NCI-H1048 (cell line): ENCODE measurements at places on chromosomes 11 and 22.

- no peak for DNase-seq
Observed at GRCh38 chr11:14644226-14645014, 816 bp downstream of the PDE3B start.

- DNase-seq, result no peak
Observed at GRCh38 chr11:99601179-99601578, 580.4 kb downstream of the CNTN5 start.

DNA sequence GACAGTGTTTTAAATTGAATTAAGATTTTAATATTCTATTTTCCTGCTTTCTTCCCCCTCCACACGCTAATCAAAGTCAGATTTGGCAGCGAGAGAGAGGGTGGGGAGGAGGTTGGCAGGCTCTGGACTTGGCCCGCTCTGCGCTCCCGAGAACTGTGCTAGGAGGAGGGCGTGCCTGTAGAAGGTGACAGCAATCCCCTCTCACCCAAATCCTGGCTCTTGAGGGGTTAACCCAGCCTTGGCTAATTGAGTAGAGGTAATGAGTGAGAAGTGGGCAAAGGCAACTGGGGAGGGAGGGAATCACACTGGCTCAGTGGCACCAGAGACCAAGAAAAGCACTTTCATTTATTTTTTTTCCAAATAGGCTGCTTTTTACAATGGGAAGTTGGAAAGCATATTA lies 42.2 kb downstream of the BUD13 start:
- no peak for DNase-seq

DNA sequence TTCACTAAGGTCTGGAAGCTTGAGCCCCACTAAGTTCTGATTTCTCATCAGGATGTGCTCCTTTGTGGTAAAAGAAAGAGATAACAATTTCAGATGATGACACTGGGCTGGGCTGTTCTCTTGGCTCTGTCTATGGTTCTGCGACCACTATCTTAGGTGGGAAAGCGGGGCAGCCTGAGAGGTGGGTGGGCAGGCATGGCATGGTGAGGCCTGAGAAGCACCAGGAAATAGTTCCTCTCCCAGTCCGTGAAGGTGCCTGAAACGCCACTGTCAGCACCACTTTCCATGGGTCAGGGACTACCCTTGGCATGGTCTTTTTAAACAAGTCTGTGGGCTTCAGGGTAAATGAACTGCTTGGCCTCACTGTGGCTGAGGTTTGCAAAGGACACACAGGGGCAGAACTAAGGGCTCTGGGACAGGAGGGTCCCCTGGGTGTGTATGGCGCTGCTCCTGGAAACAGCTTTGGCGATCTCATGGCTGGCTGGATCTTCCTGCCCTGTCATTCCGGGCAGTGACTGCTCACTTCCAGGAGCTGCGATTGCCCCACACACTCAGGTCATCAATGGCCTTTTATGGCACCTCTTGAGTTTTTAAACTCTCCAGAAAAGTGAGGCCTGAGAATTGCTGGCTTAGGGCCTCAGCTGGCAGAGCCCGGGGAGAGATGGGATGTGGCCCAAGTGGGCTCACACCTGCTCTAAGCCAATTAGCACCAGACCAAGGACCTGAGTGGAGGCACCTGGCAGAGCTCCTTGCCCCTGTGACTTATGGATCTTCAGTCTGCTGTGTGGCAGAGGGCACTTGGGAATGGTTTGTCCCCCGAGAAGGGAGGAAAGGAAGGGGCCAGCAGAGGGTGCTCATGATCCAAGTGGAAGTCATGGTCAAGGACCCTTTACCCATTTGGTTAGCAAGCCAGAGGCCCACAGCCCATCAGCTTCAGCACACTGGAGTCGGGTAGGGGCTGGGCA lies 55.6 kb upstream of the LYVE1 start:
- no peak for DNase-seq

- no peak for DNase-seq
Observed at GRCh38 chr22:22109693-22110466, 127.3 kb upstream of the TOP3B start.

DNA sequence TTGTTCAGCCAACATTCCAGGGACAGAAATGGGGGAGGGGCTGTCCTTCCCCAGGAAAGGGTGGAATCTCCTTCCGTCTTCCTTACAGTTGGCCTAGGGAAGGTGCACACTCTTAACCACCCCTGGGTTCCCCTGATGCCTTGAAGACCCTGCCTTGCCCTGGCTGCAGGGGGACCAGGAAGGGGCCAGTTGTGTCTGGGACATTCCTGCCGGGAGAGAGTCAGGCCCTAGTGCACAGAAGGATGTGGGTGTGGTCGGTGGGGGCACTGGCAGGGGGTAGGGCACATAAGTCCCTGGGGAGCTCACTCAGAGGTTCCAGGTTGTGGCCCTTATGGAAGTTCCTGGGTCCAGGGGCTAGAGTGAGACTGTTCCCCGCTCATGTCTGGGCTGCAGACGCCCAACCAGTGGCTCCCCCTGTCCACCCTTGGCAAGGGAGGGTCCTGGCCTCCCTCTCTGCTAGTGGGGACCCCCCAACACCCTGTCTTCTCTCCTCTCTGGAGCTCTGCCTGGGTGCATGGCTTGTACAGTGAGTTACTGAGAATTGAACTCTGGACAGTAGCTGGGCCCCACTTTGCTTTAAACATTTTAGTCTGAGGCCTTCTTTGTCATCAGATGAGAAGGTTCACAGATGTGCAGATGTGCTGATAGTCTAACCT lies 2.0 kb upstream of the APOBEC3A start:
- no peak for DNase-seq

DNA sequence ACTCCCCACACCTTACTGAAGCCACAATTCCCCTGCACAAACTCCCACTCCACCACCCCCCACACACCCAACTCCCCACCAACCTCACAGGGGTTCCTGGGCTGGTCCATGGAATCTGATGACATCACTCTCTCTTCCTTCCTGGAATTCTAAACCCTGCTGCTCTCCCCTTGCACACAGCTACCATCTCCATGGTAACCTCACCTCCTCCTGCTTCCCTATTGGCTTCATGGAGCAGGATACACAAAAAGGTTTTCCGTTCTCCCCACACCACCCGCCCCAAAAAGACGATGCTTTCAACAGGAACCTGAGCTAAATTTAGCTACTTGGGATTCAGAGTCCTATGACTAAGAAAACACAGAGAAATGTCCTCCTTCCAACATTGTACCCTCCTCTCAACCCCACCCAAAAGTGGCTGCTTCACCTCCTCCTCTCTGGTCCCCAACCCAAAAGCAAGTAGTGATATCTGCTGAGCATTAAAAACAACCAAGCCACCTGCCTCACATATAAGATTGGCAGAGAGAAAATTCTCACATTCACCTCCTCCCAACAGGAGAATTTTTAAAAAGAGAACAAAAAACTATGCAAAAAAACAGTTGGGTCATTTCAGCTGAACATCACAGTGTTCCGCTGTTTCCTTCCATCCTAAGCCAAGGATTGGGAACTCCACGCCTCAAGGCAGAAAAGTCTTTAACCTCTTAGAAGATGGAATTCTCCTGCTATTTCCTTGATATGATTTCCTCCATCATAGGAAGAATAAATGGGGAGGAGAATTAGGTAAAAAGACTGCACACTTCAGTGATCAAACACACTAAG lies 66.9 kb downstream of the RBFOX2 start:
- DNase-seq, result no peak

- DNase-seq, result no peak
Observed at GRCh38 chr11:2392241-2392959, 8.2 kb upstream of the TSSC4 start.

- DNase-seq, result no peak
Observed at GRCh38 chr11:34354782-34355181, 3.0 kb downstream of the ABTB2 start.

DNA sequence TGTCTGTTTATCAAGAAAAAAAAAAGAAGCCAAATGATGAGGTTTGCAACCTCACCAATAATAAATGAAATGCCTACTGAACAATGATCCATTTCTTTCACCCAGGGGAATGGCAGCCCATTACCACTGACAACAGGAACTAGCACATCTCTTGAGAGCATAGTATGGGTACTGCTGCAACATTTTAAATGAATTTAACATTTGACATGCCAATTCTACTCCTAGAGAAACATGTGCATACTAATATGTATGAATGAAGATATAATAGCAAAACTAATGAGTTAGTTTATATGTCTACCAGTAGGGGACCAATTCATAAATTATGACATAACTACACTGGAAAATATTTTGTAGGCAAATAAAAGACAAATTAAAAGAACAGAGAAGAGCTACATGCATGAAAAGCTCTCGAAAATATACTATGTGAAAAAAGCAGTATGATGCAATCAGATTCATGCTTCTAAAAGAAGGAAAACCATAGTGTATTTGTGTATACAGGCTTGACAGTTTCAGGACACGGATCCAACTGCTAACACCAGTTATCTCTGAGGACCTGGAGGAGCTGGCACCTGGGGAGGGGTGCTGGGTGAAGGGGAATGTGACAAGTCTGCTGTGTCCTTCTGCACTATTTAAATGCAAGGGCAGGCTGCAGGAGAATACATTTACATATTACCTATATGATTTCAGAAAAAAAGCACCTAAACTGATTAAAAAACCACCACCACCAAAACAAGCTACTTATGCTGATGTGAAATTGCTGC lies 6.9 kb downstream of the SMCO4 start:
- no peak for DNase-seq

DNA sequence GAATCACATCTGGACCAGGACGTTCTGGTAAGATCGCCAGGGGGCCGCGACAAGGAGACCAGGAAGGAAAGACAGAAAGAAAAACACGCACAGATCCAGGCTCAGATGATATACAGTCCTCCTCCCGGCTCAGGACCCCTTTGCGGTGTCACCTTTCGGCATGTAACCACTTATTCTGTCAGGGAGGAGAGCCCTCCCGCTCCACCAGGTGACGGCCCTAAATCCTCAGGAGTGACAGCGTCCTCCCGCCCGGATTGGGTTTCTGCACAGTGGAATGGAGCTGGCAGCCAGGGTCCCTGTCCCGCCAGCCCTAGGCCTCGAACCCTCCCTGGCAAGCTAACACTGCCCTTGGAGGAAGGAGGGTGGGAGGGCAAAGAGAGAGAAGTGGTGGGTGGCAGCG lies 24.3 kb upstream of the KCNQ1OT1 start:
- no peak for DNase-seq

GRCh38 chr22:25656724-25657123 lies 85.3 kb upstream of the MYO18B start:
- DNase-seq, result no peak

DNA sequence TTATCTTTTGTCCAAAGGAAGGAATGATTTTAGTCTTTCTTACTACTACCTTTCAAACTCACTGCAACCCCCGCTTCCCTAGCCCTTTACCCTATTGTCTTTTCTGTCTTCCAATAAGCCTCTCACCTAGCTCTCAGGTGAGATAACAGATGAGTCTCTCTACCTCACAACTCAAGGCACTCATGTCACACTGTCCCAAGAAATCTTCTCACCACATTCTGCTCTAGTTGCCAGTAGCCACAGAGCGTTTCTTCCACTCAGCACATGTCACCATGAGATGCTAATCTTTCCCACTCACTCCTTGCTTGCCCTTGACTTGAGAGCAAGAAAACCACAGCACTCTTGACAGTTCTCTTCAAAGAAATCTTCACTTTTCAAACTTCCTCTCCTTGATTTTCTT lies 32.7 kb upstream of the TMEM41B start:
- no peak for DNase-seq

GRCh38 chr11:111792314-111792713 lies 26.1 kb upstream of the PPP2R1B start:
- no peak for DNase-seq

DNA sequence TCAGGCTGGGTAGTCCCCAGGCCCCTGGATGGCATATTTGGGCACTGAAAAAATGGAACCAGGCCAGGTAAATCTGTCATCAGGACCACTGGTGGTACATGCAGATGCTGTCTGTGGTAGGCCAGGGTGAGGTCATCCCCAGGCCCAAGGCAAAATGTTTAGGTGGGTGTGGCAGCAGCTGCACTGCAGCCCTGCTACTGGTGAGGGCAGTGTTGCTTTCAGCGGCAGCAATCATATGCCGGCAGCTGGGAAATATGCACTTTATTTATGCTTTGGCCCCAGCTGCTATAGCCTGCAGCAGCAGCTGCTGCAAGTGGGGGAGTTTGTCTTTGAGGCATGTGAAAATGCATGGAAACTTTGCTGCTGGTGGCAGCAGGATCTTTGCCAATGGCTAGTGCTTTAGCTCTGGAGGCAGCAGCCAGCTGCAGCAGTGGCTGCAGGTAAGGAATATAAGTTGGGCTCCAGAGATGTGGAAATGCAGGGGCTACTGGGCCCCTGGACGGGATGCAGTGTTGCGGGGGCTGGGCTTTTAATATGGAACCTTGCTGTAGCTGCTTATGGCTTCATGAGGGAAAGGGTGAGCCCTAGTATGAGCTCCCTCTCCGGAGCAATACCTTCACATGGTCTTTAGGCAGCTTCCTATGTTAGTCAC lies 365.7 kb upstream of the CADM1 start:
- no peak for DNase-seq

GRCh38 chr11:3927129-3927796 lies 71.8 kb downstream of the STIM1 start:
- no peak for DNase-seq

- DNase-seq, result no peak
Observed at GRCh38 chr11:96054870-96055705, 131.2 kb upstream of the MTMR2 start.

- no peak for DNase-seq
Observed at GRCh38 chr11:18013790-18014507, 1.1 kb upstream of the SERGEF start.

DNA sequence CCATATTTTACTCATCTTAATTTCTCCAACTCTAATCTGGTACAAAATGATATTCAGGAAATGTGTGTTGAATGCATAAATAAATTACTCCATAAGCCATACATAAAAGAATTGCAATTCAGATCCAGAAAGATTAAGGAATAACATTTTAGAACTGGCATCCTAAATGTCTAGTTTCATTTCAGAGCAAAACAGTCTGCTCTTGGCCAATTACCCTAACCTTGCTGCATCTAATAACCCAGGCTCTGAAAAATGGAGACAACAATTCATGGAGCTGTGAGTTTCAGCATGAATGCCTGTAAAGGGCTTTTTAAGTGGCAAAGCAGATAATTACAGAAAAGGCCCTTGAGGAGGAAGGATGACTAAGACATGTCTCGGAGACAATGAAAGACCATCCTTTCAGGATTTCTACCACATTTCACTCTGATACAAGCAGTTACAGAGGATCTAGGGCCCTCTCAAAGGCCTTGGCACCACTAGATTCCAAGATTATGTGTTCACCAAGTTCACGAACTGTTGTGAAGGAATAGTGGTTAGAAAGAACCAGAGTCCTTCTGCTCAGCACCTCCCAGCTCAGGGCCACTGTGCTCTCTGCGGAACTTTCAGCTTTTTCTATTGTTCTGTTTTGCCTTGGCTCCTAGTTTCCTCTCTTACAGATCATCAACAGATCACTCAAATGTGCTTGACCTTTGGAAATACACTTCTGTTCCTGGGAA lies 157.6 kb upstream of the BLID start:
- DNase-seq, result no peak
